Activated naive CD4-positive, alpha-beta T cell treated with anti-CD3 and anti-CD28 coated beads for 36 hours (primary cell): ENCODE measurements at places on chromosomes 1 and 21. TPM values are rescaled to one million over a fixed set of nuclear protein-coding genes. Genes with fewer than 3 reads are reported as not detected.

The TAS1R1 gene
- total RNA-seq, result not detected

- DNase-seq, result no peak
These were observed 160.1 kb downstream of the TBX15 start for GRCh38 chr1:118828038-118828437.

DNA sequence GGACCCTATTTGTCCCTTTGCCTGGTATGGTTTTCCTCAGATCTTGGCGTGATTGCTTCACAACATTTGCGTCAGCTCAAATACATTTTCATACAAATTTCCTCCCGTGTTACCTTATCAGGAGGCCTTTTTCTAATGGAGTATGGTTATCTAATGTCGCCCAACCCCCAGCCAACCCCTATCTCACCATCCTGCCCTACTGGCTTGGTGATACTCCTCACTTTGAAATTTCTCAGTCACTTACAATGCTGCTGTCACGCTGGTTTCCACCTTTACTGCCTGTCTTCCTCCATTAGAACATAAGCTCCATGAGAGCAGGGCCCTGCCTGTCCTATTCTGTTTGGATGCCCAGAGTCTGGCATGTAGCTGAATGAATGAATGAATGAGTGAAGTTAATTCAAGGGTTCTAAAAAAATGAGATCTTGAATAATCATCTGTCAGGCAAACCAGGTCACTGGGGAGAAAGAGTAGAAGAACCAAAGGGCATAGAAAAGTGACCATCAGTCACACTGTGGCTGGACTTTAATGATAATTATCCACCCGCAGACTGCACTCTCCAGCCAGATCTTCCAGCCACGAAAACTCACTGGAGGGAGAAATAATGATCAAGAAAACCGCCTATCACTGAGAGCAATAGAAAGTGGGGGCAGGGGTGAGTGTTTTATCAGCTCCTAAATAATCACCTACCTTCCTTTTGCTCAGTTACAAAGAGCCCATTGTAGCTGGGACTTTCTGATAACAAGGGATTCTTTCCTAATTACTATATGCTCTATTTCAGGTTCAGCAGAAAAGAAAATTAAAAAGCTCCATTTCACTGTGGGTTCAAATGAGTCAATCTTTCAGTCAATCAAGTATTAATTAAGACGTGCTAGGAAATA lies 21.3 kb downstream of the KIAA0040 start:
- DNase-seq, result no peak

DNA sequence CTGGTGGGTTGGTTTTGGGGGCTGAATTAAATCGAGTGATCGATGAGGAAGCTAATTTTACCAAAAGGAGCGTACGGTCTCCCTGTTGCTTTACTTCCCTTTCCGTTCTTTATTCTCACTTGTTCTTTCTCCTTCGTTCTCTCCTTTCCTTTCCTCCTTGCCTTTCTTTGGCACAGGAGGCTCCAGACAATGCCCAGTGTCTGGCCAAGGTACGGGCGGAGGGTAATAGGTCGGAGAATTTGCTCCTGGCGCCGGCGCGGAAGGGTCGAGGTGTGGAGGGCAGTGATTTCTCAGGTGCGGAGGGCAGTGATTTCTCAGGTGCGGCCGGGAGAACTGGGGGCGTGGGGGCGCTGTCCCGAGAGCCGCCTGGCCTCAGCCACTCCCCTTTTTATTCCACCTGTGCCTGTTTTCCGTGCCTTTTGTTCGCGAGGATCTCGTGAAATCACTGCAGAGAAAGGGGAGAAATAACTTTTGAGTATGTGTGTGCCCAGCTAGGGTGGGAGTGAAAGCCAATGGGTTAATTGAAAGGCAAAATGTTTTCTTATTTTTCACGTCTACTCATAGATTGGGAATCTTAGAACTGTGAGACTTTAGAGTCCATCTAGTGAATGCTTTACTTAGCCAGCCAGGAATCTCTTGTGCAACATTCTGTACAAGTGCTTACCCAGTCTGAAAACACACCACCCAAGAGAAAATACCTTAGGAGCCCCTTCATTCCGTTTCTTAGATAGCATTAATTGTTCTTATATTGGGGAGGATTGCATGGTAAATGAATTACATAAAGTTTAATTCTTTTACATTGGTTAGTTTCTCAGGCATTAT lies 1.3 kb downstream of the FNBP1L start:
- no peak for DNase-seq

The ALPL gene
- not detected for total RNA-seq

The EPRS1 gene
- total RNA-seq, result 227 TPM

The KRTAP13-2 gene
- not detected for total RNA-seq

GRCh38 chr1:218341325-218341724 lies 3.8 kb upstream of the TGFB2 start:
- DNase-seq, result no peak
